IMR-90 (cell line): ENCODE measurements at places on chromosomes 6 and 20.
A peak's percentile ranks its signal among the peaks of the same experiment; 100 is the strongest.

DNA sequence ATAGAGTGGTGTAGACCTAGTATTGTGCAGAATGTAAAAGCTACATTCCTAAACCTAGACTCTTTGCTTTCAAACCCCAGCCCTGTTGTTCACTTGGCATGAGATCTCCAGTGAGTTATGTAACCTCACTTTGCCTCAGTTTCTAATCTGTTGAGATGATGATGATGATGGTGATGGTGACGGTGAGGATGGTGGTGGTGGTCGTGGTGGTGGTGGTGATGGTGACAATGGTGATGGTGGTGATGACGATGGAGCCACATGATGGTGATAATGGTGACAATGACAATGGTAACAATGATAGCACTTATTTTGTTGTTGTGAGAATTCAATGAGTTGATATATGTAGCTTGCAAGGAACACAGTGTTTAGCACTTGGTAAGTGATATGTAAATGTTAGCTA is 80.3 kb downstream of the FAXC start:
- no peak for DNase-seq

DNA sequence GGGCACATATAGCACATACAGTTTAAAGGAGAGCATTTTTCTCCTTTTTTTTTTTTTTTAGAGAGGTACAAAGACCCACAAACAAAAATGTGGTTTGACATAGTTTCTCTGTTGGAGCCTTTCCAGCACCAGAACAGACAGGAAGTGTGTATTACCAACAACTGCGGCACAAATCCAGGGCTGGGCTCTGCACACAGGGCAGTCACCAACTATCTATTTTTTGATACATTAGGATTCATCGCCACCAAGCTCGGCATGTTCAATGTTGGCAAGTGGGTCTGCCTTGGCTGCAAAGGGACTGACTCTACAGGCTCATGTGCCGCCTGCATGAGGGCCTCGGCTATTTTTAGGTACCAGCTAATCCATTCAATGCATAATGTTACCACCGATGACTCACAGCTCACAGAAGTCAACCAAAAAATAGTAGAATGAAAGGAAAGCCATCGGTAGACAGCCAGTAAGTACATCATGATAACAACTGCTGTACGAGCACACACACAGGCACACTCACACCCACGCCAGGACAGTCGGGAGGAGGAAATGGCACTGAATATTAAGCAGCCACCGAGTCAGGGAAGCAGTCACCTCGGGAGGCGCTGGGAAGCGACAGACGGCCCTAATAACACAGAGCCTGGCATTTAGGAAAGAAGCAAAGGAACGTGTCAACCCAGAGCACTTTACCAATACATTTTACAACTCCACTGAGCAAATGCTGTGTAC is 81.6 kb downstream of the GMPR start:
- DNase-seq: peak; percentile 98

DNA sequence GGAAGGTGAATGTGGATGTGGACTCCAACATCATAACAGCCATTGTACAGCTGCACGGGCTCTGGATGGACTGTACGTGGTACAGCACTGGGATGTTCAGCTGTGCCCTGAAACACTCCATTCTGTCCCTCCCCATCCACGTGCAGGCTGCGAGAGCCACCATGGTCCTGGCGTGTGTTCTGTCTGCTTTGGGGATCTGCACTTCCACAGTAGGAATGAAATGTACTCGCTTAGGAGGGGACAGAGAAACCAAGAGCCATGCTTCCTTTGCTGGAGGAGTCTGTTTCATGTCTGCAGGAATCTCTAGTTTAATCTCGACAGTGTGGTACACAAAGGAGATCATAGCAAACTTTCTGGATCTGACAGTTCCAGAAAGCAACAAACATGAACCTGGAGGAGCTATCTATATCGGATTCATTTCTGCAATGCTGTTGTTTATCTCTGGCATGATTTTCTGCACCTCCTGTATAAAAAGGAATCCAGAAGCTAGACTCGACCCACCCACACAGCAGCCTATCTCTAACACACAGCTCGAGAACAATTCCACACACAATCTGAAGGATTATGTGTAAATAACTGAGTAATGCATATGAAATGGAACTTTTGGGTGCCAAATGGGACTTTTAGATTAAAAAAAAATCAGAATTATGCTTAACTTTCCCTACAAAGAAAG is 12.1 kb downstream of the CLDN20 start:
- DNase-seq: peak; percentile 45

GRCh38 chr6:111011360-111012142 is 29.7 kb downstream of the RPF2 start:
- DNase-seq: peak; percentile 55
